ENCODE measurements at places on chromosomes 12 and 14.

- no peaks in the 10 kb centered on the region for H3K36me3 ChIP-seq
- H3K4me1 ChIP-seq: peaks cover 85% of the 10 kb centered on the region
- H3K27ac ChIP-seq: peak within 1 kb of the TSS; percentile 92
- H3K4me3 ChIP-seq: peak within 1 kb of the TSS; percentile 86
Measured at GRCh38 chr14:95516554-95517181, at the start of gene SYNE3. Gene SYNE3 (minus strand): TSS chr14:95516650. CDS start chr14:95475821, 40,829 bp downstream.

DNA sequence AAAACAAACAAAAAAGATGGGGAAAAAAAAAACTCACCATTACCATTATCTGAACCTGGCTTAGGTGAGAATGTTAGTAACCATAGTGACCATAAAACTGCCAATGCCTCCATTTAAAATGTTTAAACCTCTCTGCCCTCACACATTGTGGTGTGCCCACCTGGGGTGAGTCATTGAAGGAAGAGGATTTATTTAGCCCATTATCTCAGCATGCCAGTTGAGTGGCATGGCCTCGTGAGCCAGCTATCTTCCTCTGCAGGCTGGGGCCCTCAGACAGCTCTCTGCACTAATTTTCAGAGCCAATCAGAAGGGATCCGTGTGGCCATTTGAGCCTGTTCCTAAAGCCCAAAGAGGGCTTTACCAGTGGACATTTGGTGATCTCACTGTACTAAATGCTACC, 81.8 kb upstream of the CCDC198 start:
- no peaks in the 10 kb centered on the region for H3K36me3 ChIP-seq
- H3K4me1 ChIP-seq: no peaks in the 10 kb centered on the region
- no peaks in the 10 kb centered on the region for H3K27me3 ChIP-seq
- H3K4me3 ChIP-seq: no peak overlapping the region
- no peak overlapping the region for H3K27ac ChIP-seq

DNA sequence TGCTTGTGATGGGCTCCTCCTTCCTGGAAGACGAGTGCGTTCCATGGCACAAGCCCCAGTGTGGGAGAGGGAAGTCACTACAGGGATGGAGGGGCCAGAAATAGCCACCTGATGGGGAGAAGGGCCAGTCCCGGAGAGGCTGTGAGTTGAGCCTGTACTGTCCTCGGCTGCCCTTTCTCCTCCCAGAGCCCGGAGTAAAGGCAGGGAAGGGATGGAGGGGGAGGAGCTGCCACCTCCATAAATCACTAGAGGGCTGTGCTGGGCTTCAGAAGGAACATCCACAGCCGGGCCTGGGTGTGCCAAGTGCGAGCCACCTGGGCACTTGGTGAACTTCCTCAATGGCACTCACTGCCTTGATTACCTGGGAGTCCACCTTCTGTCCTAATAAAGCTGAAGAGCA, 110.1 kb downstream of the RBM19 start:
- H3K4me3 ChIP-seq: no peak overlapping the region
- H3K36me3 ChIP-seq: peaks cover 4% of the 10 kb centered on the region
- DNase-seq: peak; percentile 38

- H3K4me1 ChIP-seq: peaks cover 14% of the 10 kb centered on the region
- no peaks in the 10 kb centered on the region for H3K27me3 ChIP-seq
- DNase-seq: no peak
Measured at GRCh38 chr14:54737132-54737711, 165.4 kb downstream of the GCH1 start.

GRCh38 chr12:3255057-3255456, 177.9 kb downstream of the TSPAN9 start:
- DNase-seq: peak; percentile 82
- H3K27me3 ChIP-seq: no peaks in the 10 kb centered on the region
- peak overlapping the region; percentile 91 for H3K27ac ChIP-seq
- no peaks in the 10 kb centered on the region for H3K36me3 ChIP-seq
- H3K4me1 ChIP-seq: peaks cover 90% of the 10 kb centered on the region
- H3K4me3 ChIP-seq: no peak overlapping the region

GRCh38 chr12:56071648-56072047, 8.3 kb upstream of the ERBB3 start:
- no peaks in the 10 kb centered on the region for H3K36me3 ChIP-seq
- no peaks in the 10 kb centered on the region for H3K27me3 ChIP-seq
- H3K27ac ChIP-seq: no peak overlapping the region
- no peak overlapping the region for H3K4me3 ChIP-seq
- no peaks in the 10 kb centered on the region for H3K4me1 ChIP-seq
- DNase-seq: no peak

DNA sequence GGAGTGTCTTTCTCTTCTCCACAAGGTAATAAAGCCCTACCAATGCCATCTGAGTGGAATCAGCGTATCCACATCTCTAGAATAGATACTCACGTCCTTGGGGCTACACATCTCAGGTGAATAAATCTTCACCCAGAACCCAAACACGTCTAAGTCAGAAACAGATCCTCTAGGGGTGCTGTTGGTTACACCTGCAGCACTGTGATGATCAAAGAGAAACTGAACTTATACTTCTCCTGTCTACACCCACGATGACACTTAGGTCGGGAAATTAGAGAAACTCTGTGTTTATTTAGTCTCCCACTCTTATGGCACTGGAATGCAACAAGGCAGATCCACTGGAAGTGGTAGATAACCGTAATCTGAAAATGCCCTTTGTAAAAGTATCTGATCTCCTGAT, 46.2 kb downstream of the WIF1 start:
- H3K27ac ChIP-seq: no peak overlapping the region
- no peak overlapping the region for H3K4me3 ChIP-seq
- peaks cover 18% of the 10 kb centered on the region for H3K27me3 ChIP-seq

- no peak for DNase-seq
- H3K4me1 ChIP-seq: no peaks in the 10 kb centered on the region
- no peaks in the 10 kb centered on the region for H3K27me3 ChIP-seq
- H3K27ac ChIP-seq: no peak overlapping the region
- no peak overlapping the region for H3K4me3 ChIP-seq
- no peaks in the 10 kb centered on the region for H3K36me3 ChIP-seq
Measured at GRCh38 chr14:78605897-78606500, 435.8 kb downstream of the NRXN3 start.
